ENCODE measurements at places on chromosomes 6 and 20.

DNA sequence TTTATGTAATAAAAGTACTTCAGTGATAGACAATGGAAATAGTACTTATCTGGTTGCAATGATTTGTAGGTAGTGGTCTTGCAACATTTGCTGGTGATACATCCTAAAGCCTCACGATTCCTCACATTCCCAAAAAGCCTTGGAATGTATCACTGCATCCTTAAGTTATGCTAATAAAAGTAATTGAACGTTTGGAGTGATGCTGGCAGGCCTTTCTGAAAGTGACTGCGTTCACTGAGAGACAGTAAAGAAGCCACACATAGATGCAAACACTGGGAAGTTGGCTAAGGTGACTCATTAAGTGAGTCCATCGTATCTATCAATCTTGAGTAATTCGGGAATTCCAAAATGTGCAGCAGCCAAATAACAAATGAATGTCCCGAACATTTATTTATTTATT lies 444.1 kb upstream of the SOX4 start:
- DNase-seq, result no peak

- no peak for DNase-seq
Observed at GRCh38 chr6:139008117-139008516, 20.1 kb upstream of the REPS1 start.

DNA sequence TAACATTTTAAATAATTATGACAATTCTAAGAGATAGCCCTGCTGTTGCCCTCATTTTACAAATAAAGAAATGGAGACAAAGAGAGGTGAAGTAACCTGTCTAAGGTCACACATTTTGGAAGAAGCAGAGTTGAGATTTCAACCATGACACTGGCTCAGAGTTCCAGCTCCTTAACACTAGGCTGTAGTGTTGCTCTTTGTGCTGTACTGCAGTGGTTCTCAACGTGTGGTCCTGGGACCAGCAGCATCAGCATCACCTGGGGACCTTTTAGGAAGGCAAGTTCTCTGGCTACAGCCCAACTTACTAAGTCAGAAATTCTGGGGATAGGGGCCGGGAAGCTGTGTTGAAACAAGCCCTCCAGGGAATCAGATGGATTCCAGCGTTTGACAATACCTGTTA lies 62.4 kb upstream of the FERMT1 start:
- no peak for DNase-seq

GRCh38 chr6:135932651-135933050 lies 81.2 kb downstream of the PDE7B start:
- DNase-seq, result no peak

DNA sequence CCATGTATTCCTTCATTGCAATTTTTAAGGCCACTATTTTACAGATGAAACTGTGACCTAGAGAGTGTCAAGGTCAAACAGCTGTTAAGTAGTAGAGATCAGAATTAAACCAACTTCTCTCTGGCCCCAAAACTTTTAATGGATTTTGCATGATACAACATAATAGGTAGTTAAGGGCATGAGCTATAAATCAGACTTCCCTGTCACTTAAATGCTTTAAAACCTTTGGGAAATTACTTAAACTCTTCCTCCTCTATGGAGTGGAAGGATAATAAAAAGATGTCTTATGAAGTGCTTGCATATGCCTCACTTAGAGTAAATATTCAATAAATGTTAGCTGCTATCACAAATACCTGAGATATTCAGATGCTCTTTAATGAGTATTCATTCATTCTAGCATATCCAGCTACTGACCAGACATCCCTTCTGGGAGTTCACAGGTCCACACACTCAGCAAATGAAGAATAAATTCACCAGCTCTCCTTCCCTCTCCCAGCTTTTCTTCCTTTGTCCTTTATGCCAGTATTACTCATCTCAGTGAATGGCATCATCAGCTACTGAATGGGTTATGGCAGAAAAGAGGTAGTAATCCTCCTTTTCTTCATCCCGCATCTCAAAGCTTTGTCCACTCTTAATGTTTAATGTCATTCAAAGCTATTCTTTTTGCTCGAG lies 36.2 kb downstream of the EYA4 start:
- no peak for DNase-seq

- DNase-seq, result no peak
Observed at GRCh38 chr6:37232430-37233017, 25.0 kb upstream of the TBC1D22B start.

DNA sequence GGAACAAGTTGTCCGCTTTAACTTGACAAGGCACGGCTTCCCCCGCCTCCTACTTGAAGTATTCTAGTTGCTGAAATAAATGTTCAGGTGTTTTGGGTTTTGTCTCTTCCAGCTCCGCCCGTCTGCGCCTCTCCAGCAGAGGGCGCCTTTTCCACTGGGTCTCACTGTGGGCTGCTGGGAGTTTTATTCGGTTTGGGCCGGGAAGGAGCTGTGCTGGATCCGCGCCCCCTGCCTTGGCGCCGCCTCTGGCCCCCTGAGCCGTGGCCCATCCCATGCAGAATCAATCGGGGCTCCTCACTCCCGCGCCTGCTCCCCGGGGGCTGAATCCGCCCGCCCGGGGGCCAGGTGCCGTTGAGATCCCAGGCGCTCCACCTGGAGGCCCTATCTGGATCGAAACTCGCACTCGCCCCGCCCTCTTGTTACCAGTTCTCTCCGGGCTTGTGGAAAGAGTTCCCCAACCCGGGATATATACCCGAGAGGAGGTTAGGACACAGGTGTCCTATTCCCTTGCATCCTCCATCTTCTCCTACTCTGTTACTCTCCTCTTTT lies 51.0 kb upstream of the TCF21 start:
- DNase-seq, result no peak

- no peak for DNase-seq
Observed at GRCh38 chr6:85494547-85495536, 45.0 kb downstream of the NT5E start.

DNA sequence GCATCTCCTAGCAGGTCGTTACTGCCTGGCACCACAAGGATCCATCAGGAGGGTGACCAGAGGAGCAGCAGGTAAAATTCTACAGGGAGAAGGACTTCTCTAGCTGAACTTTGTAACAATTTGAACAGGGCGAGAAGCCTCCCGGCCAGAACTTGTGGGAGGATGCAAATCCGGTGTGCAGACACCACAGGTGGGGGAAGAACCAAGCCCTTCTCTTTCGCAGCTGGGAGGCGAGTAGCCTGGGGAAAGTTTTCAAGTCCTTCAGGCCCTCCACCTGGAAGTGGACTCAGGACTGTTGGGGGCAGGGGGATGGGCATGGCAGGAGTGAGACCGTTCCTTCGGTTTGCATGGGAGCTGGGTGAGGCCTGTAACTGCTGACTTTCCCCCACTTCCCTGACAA lies 42.7 kb upstream of the FAM210B start:
- no peak for DNase-seq

DNA sequence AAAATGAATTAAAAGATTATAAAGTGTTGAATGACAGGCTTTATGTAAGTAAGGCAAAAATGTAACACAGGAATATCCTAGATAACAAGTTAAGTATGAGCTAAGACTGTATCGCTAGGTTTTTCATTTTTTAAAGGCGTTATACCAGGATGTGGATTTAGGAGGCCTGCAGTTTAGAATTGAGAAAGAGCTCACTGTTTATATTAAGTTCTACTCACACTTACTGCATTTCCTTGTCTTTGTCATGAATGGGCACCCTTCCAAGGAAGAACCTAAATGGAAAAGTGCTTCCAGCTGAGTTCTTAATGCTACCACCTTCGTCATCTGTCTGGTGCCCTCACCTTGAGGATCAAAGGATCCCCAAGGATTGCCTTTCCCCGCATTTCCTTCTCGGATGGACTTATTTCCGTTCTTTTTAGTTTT lies 148.7 kb downstream of the SOX4 start:
- DNase-seq, result no peak

GRCh38 chr6:3900744-3901336 lies 51.7 kb downstream of the FAM50B start:
- DNase-seq, result no peak

DNA sequence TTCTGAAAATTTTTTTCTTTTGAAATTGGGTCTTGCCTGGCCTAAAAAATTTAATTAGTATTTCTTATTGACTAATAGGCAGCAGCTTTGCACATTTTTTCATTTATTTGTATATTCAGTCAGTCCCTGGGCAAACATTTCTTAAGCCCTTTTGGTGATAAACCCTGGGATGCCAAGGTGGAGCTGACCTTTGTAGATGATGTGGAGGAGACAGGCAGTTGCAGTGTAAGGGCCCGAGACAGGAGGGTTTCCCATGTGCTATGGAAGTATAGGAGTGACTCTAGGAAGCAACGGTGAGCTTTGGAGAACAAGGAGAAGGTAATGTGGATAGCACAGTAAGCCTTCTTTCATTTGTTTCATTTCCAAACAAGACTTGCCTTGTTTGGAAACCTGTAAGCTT lies 3.5 kb downstream of the MYBL2 start:
- DNase-seq, result no peak

- DNase-seq, result no peak
Observed at GRCh38 chr20:4099905-4100675, 84.7 kb upstream of the RNF24 start.

DNA sequence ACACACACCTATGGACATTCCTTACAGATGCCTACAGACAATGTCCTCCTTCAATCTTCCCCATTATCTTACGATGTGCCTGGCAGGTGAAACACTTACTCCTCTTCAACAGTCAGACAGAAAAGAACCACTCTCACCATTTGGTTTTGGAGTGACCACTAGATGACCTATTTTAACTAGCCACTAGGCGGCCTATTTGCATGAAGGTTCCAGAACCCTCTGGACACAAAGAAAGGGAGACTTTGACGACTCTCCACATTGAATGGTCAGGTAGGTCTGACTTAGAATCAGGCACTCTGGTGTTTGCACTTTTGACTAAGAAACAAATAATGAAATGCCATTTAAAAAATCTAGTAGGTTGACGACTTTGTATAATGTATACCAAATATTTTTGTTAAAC lies 42.0 kb downstream of the PNLDC1 start:
- no peak for DNase-seq

GRCh38 chr6:141561154-141561553 lies 571.6 kb upstream of the GJE1 start:
- DNase-seq, result no peak

GRCh38 chr20:45028424-45029136 lies 62.3 kb downstream of the STK4 start:
- no peak for DNase-seq

- no peak for DNase-seq
Observed at GRCh38 chr6:89032599-89032998, 48.0 kb upstream of the PNRC1 start.

GRCh38 chr6:34486106-34486740 lies 20.3 kb downstream of the PACSIN1 start:
- DNase-seq, result no peak

DNA sequence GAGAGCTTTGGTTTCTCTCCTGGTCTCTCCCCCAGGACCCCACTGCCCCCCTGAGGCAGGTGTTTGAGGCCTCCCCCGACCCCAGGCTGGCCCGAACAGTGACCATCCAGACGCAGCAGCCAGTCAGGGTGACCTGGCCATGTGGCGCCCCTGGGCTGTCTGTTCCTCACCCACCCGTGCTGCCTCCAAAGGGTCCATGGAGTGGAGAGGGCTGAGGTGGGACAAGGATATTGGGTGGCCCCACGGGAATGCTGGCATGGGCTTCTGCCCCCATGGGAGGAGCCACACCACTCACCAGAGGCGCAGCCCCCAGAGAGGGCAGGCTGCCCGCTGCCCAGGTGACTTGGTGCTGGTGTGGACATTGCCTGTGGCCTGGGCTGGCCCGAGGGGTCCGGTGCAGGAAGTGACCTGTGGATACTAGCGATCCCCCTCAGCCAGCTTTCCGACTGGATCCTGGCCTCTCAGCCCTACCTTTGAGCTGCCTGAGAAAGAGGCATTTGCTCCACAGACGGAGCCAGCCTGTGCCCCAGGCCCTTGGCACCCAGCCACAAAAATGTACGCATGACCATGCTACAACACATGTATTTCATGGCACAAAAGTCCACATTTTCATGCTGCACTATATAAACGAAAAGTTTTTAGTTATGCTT lies 50.8 kb downstream of the BCAS4 start:
- no peak for DNase-seq

GRCh38 chr6:63926258-63926780 lies 290.7 kb downstream of the PHF3 start:
- DNase-seq, result no peak

- DNase-seq, result no peak
Observed at GRCh38 chr20:20426655-20426907, 58.7 kb downstream of the INSM1 start.

DNA sequence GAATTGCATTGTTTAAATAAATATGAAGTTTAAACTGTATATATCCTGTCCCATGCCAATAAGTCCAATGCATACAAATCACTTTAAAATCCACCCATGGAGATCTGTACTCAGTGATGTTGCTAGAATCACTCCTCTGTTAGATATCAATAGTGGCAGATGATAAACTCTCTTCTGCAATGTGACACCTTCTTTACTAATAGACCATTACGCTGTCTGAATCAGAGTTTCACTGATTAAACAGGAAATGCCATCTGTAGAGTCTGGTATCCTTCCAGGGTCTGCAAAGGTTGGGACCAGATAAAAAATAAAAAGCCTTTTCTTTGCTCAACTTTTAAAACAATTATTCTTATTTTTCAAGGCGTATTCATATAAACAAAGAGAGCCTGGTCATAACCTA lies 134.5 kb downstream of the EDN3 start:
- DNase-seq, result no peak

- no peak for DNase-seq
Observed at GRCh38 chr6:130132286-130132701, 90.5 kb downstream of the SAMD3 start.

DNA sequence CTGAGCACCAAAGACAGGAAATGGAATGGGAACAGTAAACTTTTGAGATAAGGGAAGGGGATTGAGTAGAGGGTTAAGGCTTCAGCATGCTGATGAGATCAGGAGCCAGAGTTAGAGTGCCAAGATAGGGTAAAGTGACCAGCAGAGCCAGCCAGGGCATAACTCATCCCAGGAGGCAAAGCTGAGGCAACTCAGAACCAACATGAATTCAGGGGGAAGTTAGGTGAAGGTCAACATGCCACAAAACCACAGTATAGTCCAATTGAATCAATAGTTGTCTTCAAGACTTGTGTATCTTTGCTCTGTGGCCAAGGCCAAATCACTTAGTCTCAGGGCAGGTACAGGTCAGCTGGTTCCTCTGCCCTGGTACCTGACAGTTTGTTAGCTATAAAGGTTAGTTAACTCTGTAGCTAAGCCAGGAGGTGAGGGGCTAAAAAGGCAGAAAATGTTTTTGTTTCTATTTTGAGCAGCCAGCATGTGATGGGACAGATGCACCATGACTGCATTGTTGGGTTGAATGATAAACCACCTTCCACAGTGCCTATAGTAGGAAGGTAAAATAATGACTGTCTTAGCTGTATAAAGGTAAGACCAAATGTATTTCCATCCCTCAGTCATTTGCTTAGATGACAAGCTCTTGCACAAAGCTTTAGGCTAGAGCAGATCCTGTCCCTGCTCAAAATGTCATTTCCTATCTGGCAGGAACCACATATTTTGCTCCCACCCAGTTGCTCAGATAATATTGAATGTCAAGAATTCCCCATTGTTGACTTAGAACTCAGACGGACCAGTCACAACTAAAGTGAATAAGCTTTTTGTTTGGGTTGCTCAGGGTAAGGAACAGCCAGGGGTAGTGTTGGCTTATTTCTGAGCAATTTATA lies 15.8 kb downstream of the RNF8 start:
- DNase-seq, result no peak

- DNase-seq, result peak; percentile 81
Observed at GRCh38 chr6:3231247-3232016, 4.0 kb upstream of the TUBB2B start.

Measured in right hindlimb (tissue), 1 donor.